ENCODE measurements at places on chromosomes 3 and 15.

- no peak for DNase-seq
These were observed 12.6 kb downstream of the RORA start for GRCh38 chr15:61216519-61216918.

- DNase-seq = no peak
These were observed 20.7 kb downstream of the CEP19 start for GRCh38 chr3:196691386-196691785.

DNA sequence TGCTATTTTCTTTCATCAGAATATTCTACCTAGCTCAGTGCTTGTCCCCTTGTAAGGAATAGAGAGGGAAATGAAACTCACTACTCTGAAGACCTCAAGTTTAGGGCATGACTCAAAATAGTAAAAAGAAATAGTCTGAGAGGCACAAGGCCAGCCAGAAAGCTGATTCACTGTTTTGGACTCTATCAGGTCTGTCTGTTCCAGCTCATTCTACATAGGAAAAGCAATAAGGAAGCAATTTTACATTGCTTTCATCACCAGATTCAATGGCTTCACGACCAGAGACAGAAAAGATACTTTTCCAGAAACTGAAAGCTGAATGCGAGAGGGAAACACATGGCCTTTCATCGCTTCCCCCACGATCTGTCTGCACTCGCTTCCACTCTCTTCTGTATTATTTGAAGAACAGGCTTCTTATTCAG is 276.0 kb downstream of the GBE1 start:
- DNase-seq = no peak

DNA sequence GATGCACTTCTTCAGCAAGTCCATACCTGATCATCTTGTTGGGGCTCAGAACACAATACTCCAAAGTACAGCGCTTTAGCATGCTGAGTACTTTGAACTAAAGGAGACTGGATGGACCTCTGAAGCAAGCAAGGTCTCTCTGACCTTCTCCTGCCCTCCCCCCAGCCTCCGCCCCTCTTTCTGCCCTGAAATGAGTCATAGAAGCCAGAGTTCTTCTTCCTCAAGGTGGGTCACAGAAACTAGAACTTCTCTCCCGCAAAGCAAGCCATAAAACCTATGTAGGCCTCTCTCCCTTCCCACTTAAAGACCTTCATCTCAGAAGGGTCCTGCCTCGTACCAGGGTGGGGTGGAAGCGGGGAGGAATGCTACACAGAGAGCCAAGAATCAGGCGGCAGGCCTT is 230.5 kb upstream of the PROK2 start:
- DNase-seq = no peak
